ENCODE measurements at places on chromosomes 1 and 21. TPM values are rescaled to one million over a fixed set of nuclear protein-coding genes. Genes with fewer than 3 reads are reported as not detected.
A peak's percentile ranks its signal among the peaks of the same experiment; 100 is the strongest.

DNA sequence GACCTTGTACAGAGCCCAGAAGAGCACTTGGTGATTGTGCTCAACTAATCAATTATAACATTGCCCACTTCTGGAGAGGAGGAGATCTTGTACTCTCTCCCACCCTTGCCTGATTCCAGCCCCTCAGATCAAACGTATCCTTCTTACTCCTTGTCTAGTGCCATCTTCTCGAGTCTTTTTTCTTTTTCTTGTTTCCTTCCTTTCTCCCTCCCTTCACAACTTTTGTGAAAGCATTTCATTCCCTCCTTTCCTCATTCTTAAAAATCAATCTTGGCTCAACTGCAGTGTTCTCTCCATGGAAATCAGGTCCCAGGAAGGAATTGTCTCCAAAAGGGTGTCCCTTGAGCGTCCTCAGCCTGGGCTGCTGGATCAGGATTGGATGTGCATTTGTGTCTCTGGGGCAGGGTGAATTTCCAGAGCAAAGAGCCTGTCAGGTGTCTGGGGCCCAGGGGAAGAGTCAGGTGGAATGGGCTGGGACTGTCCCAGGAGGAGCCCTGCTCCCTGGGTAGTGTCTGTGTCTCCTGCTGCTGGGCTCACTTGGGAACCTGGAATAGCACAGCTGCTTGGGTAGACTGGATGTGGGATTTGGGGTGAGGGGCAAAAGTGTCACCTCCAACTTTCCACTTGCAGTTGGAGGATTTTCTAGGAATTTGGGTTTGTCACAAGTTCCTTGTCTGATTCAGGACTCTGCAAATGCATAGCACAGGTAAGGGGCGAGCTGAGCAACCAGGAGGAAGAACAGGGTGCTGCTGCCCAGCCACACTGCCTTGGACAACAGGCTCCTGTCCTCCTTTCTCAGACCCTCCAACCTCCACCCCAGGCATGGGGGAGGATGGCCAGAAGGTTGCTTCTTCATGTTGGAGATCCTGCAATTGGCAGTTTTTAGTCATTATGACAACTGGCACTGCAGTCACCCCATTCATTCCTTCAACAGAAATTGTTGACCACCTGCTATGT lies 3.3 kb downstream of the SOX13 start:
- no peak overlapping the region for H3K4me3 ChIP-seq
- no peak for DNase-seq
- H3K27ac ChIP-seq = peak overlapping the region; percentile 35
- H3K4me1 ChIP-seq = peaks cover 66% of the 10 kb centered on the region
- no peaks in the 10 kb centered on the region for H3K36me3 ChIP-seq

DNA sequence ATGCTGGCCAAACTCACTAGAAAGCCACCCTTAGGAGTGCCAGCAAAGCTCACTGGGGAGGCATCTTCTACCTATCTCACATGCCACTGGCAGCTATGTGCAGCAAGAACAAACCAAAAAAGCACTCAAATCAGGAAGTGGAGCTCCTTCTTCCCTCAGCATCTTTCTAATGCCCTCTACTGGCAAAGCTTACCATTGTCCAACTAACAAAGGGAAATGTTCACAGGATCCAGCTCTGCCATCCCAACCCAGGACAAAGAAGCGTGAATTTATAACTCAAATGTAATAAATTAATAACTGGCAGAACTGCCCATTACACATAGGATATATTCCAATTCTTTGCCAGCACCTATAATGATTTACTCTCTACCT lies 38.9 kb downstream of the LEPR start:
- no peaks in the 10 kb centered on the region for H3K4me1 ChIP-seq
- H3K36me3 ChIP-seq = no peaks in the 10 kb centered on the region
- no peak overlapping the region for H3K27ac ChIP-seq
- H3K27me3 ChIP-seq = no peaks in the 10 kb centered on the region

GRCh38 chr1:199515261-199515660 lies 512.2 kb upstream of the NR5A2 start:
- no peak overlapping the region for H3K4me3 ChIP-seq
- no peaks in the 10 kb centered on the region for H3K4me1 ChIP-seq
- H3K27me3 ChIP-seq = no peaks in the 10 kb centered on the region
- H3K27ac ChIP-seq = no peak overlapping the region

DNA sequence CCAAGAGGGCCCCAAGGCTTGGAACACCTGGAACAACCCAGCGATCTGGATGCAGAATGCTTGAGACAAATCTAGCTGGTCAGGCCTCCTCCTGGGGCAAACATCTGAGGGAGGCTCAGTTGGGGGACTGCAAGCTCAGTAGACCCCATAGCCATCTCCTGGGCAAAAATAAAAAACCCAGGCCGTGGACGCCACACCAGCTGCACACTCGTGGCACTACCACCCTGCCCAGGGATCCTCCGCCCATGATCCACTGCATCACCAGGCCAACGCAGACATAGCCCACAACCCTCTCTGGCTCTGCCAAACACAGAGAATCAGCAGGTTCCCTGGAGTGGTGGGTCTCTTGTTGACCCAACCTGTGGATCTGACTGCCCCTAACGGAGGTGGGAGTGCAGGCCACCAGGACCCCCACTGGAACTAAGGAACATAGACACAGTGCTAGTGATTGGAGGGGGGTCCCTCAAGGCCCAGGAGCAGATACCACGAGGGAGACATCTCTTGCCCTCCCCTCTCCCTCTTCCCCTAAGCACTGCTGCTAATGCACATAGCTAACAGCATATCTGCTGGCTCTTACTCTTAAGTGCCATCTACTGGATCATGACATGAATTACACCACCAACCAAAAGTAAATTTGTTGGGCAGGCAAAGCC lies 147.2 kb downstream of the CHD1L start:
- peaks cover 2% of the 10 kb centered on the region for H3K27me3 ChIP-seq
- H3K4me1 ChIP-seq = no peaks in the 10 kb centered on the region
- no peak overlapping the region for H3K4me3 ChIP-seq
- no peaks in the 10 kb centered on the region for H3K36me3 ChIP-seq

SLC25A24 gene
- 73.2 TPM for total RNA-seq

ATAD3C gene
- 14.0 TPM for total RNA-seq

GRCh38 chr1:178258536-178258935 lies 164.6 kb downstream of the RASAL2 start:
- peak; percentile 14 for DNase-seq
- H3K27ac ChIP-seq = no peak overlapping the region
- H3K4me3 ChIP-seq = no peak overlapping the region
- H3K4me1 ChIP-seq = peaks cover 5% of the 10 kb centered on the region

GRCh38 chr1:22248746-22249145 lies 105.8 kb upstream of the WNT4 start:
- H3K27ac ChIP-seq = no peak overlapping the region
- H3K4me1 ChIP-seq = peaks cover 4% of the 10 kb centered on the region
- no peak overlapping the region for H3K4me3 ChIP-seq

- peaks cover 3% of the 10 kb centered on the region for H3K27me3 ChIP-seq
- H3K4me3 ChIP-seq = no peak overlapping the region
- H3K4me1 ChIP-seq = no peaks in the 10 kb centered on the region
- H3K36me3 ChIP-seq = no peaks in the 10 kb centered on the region
- no peak for DNase-seq
- no peak overlapping the region for H3K27ac ChIP-seq
These were observed 28.4 kb downstream of the EXTL2 start for GRCh38 chr1:100866041-100866900.

GRCh38 chr1:222634180-222635013 lies 16.5 kb downstream of the MIA3 start:
- no peaks in the 10 kb centered on the region for H3K27me3 ChIP-seq
- no peak overlapping the region for H3K4me3 ChIP-seq
- peaks cover 12% of the 10 kb centered on the region for H3K36me3 ChIP-seq

DNA sequence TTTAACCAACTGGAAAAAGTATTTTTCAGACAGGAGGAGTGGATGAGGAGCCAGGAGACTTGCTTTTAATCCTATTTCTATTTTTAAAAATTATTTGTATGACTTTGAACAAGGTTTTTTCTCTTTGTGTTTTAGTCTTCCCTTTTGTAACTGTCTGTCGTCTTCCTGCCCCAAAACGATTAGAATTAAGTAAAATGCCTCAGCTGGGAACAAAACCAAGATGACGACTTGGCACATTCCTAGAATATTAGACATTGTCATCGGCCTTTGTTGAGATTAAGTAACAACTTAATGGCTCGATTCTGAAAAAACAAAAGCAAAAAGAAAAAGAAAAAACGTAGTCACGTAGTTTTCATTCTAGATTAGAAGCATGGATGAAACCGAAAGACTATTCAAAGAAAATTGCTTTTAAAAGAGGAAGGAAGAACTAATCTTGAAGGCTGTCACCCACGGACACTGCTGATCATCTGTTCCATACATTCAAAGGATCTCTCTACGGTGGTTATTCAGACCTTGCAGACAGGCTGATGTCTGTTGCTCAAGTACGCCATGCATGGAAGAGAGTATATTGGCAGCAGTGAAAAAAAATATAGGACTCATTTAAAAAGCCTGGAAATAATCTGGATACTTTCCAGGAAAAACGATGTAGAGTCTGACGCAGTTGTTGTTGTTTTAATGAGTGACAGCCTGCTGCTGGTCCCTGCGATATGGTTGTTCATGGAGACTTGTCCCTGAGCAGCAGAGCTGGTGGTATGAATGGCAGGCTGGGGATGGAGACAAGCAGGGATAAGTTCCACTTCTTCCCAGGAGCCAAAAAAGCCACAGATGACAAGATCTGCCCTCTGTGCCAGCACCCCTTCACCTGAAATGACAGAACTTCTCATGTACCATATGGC lies 16.8 kb downstream of the GNG4 start:
- DNase-seq = peak; percentile 35

TGFB2 gene
- total RNA-seq = 53.7 TPM

GRCh38 chr1:86965827-86966182 lies 51.4 kb downstream of the HS2ST1 start:
- H3K4me3 ChIP-seq = no peak overlapping the region
- no peaks in the 10 kb centered on the region for H3K36me3 ChIP-seq
- no peak overlapping the region for H3K27ac ChIP-seq
- no peak for DNase-seq

GRCh38 chr1:66752000-66752592 lies at the start of gene DYNLT5:
DYNLT5 (plus strand) TSS chr1:66752459; CDS start chr1:66754659, 2,200 bp downstream.
- H3K27ac ChIP-seq = peak within 1 kb of the TSS; percentile 5
- no peaks in the 10 kb centered on the region for H3K36me3 ChIP-seq
- no peak within 1 kb of the TSS for H3K4me3 ChIP-seq
- peaks cover 13% of the 10 kb centered on the region for H3K4me1 ChIP-seq

MCOLN3 gene
- total RNA-seq = 4.2 TPM

- H3K4me3 ChIP-seq = no peak overlapping the region
- H3K36me3 ChIP-seq = no peaks in the 10 kb centered on the region
- no peak for DNase-seq
- H3K27me3 ChIP-seq = no peaks in the 10 kb centered on the region
These were observed 31.7 kb upstream of the BCAR3 start for GRCh38 chr1:93713341-93713740.

DNA sequence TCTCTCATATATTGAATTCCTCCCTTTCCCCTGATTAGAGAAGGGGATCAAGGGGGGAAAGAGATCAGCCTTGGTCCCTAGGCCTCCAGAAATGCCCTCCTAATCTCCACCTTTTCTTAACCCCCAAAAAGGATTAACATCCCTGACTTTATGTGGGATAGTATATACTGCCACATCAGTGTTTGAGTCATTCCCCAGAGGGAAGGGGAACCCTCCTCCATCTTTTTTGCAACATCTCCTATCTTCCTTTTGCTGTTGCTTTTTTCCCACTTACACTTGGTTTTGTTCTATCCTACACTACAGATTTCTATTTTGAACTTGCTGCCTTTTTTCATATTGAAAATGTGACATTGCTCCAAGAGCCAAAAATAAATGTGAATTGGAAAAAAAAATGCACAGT lies 65.4 kb upstream of the PODN start:
- no peaks in the 10 kb centered on the region for H3K4me1 ChIP-seq
- no peaks in the 10 kb centered on the region for H3K27me3 ChIP-seq
- no peak overlapping the region for H3K4me3 ChIP-seq
- DNase-seq = no peak
- peaks cover 7% of the 10 kb centered on the region for H3K36me3 ChIP-seq

- DNase-seq = peak; percentile 95
- no peak within 1 kb of the TSS for H3K27ac ChIP-seq
- peaks cover 17% of the 10 kb centered on the region for H3K4me1 ChIP-seq
- H3K4me3 ChIP-seq = peak within 1 kb of the TSS; percentile 19
These were observed at the start of gene FAM43B for GRCh38 chr1:20551945-20552727. FAM43B (plus strand) TSS chr1:20552573; CDS start chr1:20552974, 401 bp downstream.

DNA sequence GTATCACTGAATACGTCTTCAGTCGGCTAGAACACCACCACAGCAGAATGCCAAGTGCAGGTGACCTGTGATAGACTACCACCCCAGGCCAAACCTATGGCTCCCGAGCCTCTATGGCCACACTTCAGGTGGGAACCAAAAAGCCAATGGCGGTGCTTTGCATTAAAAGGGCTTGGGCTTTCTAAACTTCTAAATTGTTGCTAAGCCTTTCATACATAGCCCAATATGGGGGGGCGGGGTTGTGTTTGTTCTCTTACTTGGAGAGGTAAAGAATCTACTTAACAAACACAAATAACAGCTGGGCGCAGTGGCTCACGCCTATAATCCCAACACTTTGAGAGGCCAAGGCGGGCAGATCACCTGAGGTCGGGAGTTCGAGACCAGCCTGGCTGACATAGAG lies 19.7 kb downstream of the USP48 start:
- DNase-seq = no peak
- H3K4me1 ChIP-seq = no peaks in the 10 kb centered on the region
- peak overlapping the region; percentile 6 for H3K27ac ChIP-seq
- no peaks in the 10 kb centered on the region for H3K36me3 ChIP-seq

DNA sequence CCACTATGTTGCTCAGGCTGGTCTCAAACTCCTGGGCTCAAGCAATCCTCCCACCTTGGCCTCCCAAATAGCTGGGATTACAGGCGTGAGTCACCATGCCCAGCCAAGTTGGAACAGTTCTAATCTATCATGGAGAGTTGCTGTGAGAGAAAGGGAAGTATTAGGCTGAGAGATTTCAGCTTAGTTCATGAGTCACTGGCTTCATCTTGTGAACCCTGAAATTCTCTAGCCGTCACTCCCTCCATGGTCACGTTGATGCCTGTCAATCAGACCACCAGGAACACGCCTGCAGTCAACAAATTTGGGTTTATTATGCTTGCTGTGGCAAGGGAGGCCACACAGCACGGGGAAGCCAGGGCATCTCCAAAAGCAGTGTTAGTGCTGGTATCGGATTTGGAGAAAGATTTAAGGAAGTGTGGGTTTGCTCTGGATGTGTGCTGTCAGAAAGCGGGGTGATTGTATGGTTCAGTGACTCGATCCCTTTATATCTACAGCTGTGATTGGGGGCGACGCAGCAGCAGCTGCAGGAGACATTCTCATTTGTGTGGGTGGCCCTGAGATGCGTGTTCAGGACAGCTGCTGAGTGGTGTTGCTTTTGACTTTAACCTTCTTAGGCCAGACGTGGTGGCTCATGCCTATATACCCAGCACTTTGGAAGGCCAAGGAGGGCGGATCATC lies 18.7 kb downstream of the UQCRHL start:
- H3K27ac ChIP-seq = no peak overlapping the region
- DNase-seq = no peak
- H3K36me3 ChIP-seq = no peaks in the 10 kb centered on the region
- no peak overlapping the region for H3K4me3 ChIP-seq
- H3K4me1 ChIP-seq = no peaks in the 10 kb centered on the region
- H3K27me3 ChIP-seq = no peaks in the 10 kb centered on the region

HSD11B1 gene
- 39.5 TPM for total RNA-seq

VPS26C gene
- 46.4 TPM for total RNA-seq

RIPPLY3 gene
- 2.1 TPM for total RNA-seq
